ENCODE measurements at places on chromosomes 6 and 20.

- DNase-seq, result no peak
Measured at GRCh38 chr20:1186367-1186991, 1.7 kb upstream of the TMEM74B start.

- DNase-seq, result no peak
Measured at GRCh38 chr6:18471232-18471964, 84.2 kb downstream of the RNF144B start.

- no peak for DNase-seq
Measured at GRCh38 chr6:44056392-44057237, 70.6 kb downstream of the MRPL14 start.

- DNase-seq, result peak; percentile 33
Measured at GRCh38 chr20:46010491-46011391, 2.0 kb downstream of the MMP9 start.

- no peak for DNase-seq
Measured at GRCh38 chr6:170449835-170450753, 103.0 kb downstream of the PSMB1 start.

- DNase-seq, result no peak
Measured at GRCh38 chr20:49344975-49345374, 67.1 kb upstream of the ZNFX1 start.

DNA sequence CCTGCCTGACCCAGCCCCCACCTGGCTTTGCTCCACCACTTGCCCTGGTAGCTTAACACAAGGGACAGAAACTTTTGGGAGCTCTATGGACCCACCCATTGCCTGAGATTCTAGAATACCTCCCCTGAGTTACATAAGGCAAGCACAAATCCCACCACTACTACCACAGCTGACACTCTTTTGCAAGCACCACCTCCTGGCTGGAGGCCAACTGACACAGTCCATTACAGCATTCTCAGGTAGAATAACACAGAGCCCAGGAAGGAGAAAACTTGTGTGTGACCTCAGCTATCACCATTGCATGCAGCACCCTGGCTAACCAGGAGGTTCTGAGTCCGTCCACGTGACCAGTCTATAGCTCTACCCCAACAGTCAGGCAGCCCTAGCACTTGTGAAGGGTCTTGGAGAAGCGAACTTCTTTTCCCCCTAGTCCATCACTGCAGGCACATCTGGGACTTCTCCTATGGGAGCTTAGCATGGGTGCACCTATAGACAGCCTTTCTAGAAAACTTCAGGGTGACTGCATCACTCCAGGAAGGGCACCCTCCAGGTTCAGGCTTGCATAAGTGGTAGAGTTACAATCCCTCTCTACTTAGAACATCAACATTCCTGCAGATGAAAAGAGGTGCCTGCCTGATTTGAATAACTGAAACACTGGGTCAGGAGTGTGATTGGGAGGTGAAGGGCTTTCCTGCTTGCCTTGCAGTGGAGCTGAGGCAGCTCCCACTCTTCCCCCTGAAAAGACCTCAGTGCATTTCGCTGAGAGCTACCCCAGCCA, 30.1 kb downstream of the CITED2 start:
- DNase-seq, result no peak

- no peak for DNase-seq
Measured at GRCh38 chr6:16648003-16648402, 113.3 kb downstream of the ATXN1 start.

- no peak for DNase-seq
Measured at GRCh38 chr20:18133962-18134361, 3.7 kb upstream of the KAT14 start.

GRCh38 chr6:130937942-130938604, 110.9 kb downstream of the SMLR1 start:
- DNase-seq, result no peak

GRCh38 chr20:4709261-4710105, 12.2 kb upstream of the PRND start:
- DNase-seq, result no peak

- no peak for DNase-seq
Measured at GRCh38 chr20:51529081-51529681, 13.3 kb downstream of the NFATC2 start.

- no peak for DNase-seq
Measured at GRCh38 chr6:131868836-131869235, 61.0 kb downstream of the ENPP1 start.

- no peak for DNase-seq
Measured at GRCh38 chr6:64680446-64680845, 1026.6 kb downstream of the EYS start.

- DNase-seq, result no peak
Measured at GRCh38 chr20:44692932-44693480, 22.2 kb upstream of the CCN5 start.

GRCh38 chr6:105824732-105825131, 261.4 kb upstream of the PRDM1 start:
- DNase-seq, result no peak

DNA sequence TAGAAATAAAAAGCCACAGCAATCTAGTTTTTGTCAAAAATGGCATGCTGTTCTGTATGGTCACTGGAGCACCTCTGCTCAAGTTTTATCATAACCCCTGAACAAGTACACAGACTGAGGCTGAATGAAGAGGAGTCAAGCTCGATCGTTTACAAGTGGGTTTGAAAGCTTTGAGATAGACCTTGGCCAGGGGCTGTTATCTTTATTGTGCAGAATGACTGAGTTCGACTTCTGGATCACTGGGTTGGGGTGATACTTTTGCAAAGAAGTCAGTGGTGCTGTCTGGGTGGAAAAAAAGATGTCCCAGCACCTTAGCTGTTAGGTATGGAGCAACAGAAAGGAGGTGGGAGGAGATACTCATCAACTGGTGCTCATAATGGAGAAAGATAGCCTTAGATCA, 446.0 kb downstream of the HACE1 start:
- no peak for DNase-seq

DNA sequence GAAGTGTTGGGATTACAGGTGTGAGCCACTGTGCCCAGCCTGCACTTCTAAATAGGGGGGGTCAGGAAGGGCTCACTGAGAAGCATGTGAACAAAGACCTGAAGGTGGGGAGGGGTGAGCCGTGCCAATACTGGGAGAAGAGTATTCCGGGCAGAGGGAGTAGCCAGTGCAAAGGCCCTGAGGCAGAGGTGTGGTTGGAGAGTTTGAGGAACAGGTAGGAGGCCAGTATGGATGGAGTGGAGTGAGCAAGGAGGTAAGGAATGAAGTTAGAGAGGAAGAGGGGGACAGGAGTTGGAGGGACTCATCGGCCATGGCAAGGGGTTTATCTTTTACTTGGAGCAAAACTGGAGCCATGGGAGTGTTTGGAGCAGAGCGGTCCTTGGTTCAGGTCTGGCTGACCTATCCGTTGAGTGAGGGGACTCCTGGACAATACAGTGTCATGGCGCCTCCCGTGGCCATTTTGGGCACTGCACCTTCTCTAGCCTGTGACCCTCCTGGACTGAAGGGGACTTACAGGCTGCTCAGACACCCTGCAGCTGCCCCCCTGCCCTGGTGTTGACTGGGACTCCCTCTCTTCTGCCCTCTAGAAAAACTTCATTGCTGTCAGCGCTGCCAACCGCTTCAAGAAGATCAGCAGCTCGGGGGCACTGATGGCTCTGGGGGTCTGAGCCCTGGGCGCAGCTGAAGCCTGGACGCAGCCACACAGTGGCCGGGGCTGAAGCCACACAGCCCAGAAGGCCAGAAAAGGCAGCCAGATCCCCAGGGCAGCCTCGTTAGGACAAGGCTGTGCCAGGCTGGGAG, 12.1 kb downstream of the FOXS1 start:
- DNase-seq, result peak; percentile 40

- DNase-seq, result no peak
Measured at GRCh38 chr20:12847872-12848271, 160.9 kb upstream of the SPTLC3 start.

GRCh38 chr6:82616386-82617028, 252.9 kb downstream of the TPBG start:
- DNase-seq, result no peak

DNA sequence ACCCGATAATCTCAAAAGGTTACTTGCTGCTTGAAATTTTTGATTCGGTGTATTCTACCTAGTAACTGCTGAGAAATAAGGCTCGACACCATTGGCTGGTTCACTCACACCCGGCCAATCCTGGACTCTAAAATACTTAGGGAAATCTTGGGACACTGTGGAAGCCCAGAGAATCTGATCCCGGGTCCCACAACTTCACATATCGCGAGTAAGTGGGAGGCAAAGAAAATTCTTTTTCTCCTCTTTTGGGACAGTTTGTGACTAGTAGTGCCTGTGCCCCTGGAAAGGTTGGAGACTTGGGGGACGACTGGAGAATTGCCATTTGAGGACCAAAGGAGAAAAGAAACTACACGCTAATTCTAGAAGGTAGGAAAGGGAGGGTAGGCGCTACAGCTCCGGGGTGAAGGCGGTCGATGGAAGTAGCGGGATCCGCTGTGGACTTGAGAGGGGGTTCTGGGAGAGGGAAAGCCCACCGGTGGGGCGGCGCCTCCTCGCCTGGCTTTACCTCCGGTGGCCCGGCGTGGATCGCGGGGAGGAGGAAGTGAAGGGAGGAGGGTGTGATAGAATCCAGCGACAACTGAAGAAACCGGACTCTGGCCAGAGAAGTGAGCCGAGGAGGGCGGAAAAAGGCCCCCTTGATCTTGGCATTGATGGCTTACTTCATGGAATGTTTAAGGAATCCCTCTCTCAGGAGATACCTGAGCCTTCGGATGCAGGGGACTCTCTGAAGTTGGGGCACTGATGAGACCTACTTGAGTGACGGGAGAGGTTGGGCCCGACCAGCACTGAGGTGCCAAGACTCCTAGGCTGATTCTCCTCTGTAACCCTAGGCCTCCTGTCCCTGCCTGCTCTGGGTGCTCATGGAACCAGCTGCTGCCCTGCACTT, 18.8 kb upstream of the BTN3A3 start:
- DNase-seq, result peak; percentile 24

- DNase-seq, result no peak
Measured at GRCh38 chr6:91240878-91241603, 654.2 kb upstream of the MAP3K7 start.

GRCh38 chr20:3660262-3661059, 2.7 kb downstream of the GFRA4 start:
- DNase-seq, result no peak

DNA sequence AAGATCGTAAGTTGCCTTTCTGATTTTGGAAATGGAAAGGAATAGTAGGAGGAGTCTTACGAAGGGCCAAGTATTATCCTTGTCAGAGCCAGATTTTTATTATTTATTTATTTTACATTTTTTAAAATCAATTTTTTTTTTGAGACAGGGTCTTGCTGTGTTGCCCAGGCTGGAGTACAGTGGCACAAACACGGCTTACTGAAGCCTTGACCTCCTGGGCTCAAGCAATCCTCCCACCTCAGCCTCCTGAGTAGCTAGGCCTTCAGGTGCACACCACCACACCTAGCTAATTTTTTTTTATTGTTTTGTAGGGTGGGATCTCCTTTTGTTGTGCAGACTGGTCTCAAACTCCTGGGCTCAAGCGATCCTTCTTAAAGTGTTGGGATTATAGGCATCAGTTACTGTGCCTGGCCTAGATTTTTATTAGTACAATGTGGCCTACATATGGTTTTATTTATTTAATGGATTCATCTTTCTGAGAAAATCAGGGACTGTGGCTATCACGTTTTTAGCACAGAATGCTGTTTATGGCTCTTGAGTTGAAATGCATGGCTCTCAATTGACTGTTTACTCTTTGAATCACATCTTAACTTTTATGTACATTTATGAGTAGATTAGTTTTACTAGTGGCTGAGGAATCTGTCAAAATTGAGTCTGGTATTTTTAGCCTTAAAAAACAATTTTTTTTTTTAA, 16.7 kb downstream of the CDC5L start:
- DNase-seq, result no peak

GRCh38 chr6:41780551-41781365, at the start of gene PRICKLE4:
PRICKLE4 (plus strand) TSS chr6:41780782; CDS start chr6:41783474, 2,692 bp downstream.
- no peak for DNase-seq

GRCh38 chr6:53302678-53303360, 45.9 kb downstream of the ELOVL5 start:
- DNase-seq, result no peak

DNA sequence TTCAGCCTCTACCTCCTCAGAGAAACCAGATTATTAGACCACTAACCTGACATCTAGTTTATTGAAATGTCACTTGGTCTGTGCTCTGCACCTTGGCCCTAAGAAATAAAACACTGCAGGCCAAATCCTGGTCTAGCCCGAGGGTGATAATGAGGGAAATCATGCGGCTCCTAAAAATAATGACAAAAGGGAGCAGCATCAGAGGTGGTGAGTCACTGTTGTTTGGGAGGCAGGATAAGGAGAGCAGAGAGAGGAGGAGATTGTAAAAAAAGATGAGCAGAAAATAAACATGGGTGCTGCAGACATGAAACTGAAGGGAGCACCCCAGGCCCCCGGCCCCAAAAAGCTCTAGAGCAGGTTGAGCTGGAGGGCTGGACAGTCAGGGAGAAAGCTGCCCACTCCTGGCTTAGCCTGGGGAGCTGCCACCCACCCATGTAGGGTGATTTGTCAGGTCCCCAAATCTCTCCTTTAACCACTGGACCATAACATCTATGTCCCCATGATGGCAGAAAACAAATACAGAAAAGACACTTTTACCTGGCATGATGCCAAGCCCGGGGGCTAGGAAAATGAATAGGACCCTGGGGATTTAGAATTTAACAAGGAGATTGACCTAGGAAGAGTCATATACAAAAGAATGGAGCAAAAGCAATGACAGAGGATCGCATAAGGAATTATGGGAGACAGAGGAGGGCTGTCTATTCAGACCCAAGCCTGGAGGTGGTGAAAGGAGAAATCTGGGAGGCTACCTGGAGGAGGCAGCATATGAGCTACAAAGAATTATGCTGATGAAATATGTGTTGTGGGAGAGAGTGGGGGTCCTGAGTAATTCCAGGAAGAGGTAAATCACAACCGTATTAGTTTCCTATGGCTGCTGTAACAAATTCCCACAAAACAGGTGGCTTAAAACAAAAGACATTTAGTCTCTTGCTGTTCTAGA, 103.7 kb downstream of the SNAP25 start:
- DNase-seq, result no peak

DNA sequence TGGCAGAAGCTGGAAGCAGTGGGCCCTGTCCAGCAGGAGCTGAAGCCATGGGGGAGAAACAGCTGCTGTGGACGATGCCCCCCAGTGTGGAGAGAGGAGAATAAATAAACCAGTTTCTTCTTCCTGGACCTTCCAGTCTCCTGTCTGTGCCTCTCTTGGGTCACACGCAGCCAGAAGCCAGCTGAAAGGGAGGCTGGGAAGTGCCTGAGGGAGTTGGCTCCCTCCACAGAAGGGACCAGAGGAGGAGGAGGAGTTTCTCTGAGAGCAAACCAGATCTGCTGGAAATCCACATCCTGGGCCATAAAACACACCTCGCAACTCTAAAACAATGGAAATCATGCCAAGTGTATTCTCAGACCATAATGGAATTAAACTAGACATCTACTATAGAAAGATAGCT, 577.0 kb downstream of the CDH26 start:
- no peak for DNase-seq

GRCh38 chr6:37540029-37540352, 40.3 kb upstream of the CCDC167 start:
- DNase-seq, result no peak

GRCh38 chr6:46760925-46761324, 14.2 kb downstream of the ANKRD66 start:
- no peak for DNase-seq

- DNase-seq, result no peak
Measured at GRCh38 chr6:156791320-156791850, 14.2 kb downstream of the ARID1B start.

- no peak for DNase-seq
Measured at GRCh38 chr6:18080544-18080943, 41.9 kb downstream of the NHLRC1 start.

GRCh38 chr6:22239261-22239921, 57.4 kb downstream of the PRL start:
- no peak for DNase-seq

GRCh38 chr6:105369145-105369544, 33.7 kb downstream of the PREP start:
- no peak for DNase-seq

All from stimulated activated CD4-positive, alpha-beta T cell treated with anti-CD3 and anti-CD28 coated beads, TNF-alpha, amount 100 ng/mL, for 48 hours (primary cell).